ENCODE measurements at places on chromosomes 6 and 20.

- no peak for DNase-seq
Measured at GRCh38 chr6:48325701-48326100, 214.7 kb upstream of the PTCHD4 start.

DNA sequence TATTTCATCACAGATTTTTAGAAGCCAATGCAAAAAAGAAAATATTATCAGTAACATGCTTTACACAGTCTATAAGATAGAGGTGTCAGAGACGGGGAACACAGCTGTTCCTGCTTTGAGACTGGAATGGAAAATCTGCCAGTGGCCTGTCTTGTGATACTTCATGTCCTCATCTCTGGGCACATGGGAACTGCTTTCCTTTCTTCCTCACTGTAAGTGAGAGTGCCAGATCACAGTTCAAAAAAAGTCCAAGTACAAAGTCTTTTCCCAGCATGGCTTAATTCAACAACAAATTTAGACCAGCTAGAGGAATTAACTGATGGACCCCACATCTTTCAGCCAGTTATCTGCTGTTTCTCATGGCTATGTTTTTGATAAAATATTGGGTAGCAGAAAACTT is 490.4 kb downstream of the CDKAL1 start:
- peak; percentile 28 for DNase-seq

GRCh38 chr6:127864701-127865100 is 36.2 kb downstream of the THEMIS start:
- DNase-seq: peak; percentile 16

- no peak for DNase-seq
Measured at GRCh38 chr6:139355172-139355571, 19.3 kb downstream of the CITED2 start.

- no peak for DNase-seq
Measured at GRCh38 chr6:34771727-34772126, 14.4 kb downstream of the SNRPC start.

- DNase-seq: no peak
Measured at GRCh38 chr6:111238464-111239119, 151.3 kb downstream of the SLC16A10 start.

GRCh38 chr6:104187616-104188015 is 672.1 kb downstream of the HACE1 start:
- no peak for DNase-seq

DNA sequence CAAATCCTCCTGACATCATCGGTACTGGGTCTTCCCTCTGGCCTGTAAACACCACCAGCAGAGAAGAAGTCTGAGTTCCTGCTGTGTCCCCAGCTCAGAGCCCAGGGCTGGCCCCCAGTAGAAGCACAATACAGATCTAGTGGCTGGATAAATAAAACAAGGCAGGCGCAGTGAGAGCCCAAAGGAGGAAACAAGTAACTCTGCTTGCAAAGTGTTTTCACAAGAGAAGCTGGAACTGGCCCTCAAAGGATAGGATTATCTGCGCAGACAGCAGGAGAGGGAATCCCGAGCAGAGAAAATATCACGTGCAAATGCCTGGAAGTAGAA is 205.1 kb downstream of the ZDHHC14 start:
- DNase-seq: no peak

- DNase-seq: no peak
Measured at GRCh38 chr20:21523281-21523868, 9.5 kb upstream of the NKX2-2 start.

- no peak for DNase-seq
Measured at GRCh38 chr6:5102267-5102970, 17.3 kb downstream of the PPP1R3G start.

GRCh38 chr6:125367036-125367782 is 65.4 kb upstream of the HDDC2 start:
- no peak for DNase-seq

DNA sequence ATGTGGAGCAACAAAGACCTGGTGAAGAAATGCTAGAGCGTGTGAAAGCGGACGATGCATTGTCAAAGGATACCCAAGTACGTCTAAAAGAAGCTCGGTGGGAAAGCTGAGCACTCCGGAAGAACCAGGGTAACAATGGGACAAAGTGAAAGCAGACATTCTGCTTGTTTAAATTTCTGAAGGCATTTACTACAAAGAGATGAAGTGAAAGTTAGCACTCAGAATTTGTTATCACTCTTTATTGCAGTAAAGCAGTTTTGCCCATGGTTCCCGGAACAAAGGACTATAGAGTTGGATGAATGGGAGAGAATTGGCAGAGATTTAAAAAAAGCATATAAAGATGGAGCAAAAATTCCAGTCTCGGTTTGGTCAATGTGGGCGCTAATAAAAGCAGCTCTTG is 12.8 kb upstream of the IRAK1BP1 start:
- DNase-seq: no peak

DNA sequence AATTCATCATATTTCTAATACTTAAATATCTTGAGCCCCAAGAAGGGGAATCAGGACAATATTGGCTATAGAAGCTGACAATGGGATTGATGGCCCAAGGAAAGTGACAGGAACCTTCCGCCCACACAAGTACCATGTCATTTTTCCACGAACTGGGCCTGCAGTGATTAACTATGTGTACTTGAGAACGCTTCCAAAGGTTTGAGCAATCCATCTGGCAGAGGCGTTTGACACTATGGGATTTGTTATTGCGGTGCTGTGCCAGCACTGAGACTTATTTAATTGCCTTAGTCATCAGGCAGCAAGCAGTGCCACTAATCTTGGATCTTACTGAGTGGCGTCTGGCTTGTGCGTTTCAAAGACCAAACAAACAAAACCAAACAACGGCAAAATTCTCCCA is 135.6 kb upstream of the UST start:
- DNase-seq: no peak

- DNase-seq: no peak
Measured at GRCh38 chr20:17491041-17491440, 40.1 kb downstream of the BFSP1 start.

DNA sequence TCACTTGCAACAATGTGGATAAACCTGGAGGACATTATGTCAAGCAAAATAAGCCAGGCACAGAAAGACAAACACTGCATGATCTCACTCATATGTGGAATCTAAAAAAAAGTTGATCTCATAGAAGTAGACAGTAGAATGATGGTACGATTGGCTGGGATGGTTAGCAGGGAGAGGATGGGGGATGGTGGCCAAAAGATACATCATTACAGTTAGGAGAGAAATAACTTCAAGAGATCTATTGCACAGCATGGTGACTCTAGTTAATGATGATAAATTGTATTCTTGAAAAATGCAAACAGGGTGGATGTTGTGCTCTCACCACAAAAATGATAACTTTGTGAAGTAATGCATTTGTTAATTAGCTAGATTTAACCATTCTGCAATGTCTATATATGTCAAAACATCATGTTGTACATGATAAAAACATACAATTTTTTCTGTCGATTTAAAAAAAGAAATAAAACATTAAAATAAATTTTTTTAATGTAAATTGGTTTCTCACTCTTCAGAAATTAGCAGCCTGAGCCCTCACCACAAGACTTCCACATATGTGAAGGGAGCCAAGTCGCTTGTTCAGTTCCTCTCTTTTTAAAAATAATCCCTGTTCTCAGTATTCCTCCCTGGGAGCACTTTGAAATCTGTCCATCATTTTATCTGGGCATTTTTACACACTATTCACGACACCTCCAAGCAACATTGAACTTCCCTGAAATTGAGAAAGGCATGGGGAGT is 34.2 kb downstream of the PTPRT start:
- no peak for DNase-seq

- DNase-seq: peak; percentile 65
Measured at GRCh38 chr20:35636095-35636494, 20.5 kb downstream of the SPAG4 start.

GRCh38 chr20:57526087-57526884 is 1.3 kb upstream of the CTCFL start:
- DNase-seq: peak; percentile 50

DNA sequence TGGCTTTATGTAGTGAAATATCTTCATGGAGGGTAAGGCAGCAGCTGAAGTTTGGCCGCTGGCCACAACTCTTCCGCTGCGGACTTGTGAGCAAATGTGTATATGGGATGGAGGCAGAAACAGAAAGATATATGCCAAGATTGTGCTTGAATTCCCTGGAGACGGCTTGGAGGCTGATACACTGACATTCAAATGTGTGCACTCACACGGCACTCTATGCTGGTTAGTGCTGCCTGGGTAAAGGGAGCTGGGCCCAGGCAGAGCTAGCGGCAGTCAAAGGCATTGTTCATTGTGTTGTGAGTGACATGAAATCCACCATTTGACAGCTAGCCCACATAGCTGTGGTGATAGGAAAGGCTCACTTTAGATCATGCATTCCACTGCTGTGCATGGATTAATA is 202.7 kb downstream of the CLIC5 start:
- no peak for DNase-seq

- no peak for DNase-seq
Measured at GRCh38 chr6:15293674-15294073, 47.8 kb downstream of the JARID2 start.

DNA sequence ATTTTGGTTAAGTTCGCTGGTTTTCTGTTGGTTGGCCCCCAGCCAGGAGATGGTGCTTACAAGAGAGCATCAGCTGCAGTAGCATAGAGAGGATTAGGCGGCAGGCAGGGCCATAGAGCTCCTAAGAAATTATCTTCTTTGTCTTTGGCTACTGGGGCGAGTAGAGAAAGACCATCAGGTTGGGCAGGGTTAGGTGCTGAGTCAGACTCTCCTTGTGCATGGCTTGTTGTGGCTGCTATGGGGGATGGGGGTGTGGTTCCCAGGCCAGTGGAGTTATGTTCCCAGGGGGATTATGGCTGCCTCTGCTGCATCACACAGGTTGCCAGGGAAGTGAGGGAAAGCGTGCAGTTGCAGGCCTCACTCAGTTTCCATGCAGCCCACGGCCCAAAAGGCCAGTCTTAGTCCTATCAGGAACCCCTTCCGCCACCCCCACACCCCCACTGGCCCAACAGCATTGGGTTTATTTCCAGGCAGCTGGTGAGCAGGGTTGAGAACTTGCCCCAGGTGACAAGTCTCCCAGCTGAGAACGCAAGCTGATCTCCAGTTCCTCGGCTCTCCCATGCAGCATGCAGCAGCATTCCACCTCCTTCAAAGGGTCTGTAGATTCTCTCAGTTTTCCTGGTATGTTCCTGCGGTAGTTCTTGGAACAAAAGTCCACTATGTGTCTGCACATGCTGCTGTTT is 243.7 kb downstream of the UTRN start:
- no peak for DNase-seq

DNA sequence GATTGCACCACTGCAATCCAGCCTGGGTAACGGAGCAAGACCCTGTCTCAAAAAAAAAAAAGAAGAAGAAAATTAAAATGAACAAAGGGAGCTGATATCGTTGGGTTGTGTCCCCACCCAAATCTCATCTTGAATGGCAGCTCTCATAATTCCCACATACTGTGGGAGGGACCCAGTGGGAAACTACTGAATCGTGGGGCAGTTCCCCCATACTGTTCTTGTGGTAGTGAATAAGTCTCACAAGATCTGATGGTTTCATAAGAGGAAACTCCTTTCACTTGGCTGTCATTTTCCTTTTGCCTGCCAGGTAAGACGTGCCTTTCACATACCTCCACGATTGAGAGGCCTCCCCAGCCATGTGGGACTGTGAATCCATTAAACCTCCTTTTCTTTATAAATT is 149.4 kb downstream of the PREX1 start:
- DNase-seq: no peak

GRCh38 chr20:45462711-45463509 is 6.6 kb upstream of the WFDC2 start:
- DNase-seq: no peak

GRCh38 chr20:37262505-37262904 is 891 bp upstream of the GHRH start:
- no peak for DNase-seq

GRCh38 chr20:12207875-12208274 is 290.2 kb downstream of the BTBD3 start:
- peak; percentile 44 for DNase-seq

- DNase-seq: no peak
Measured at GRCh38 chr6:167805349-167806060, 21.2 kb upstream of the AFDN start.

DNA sequence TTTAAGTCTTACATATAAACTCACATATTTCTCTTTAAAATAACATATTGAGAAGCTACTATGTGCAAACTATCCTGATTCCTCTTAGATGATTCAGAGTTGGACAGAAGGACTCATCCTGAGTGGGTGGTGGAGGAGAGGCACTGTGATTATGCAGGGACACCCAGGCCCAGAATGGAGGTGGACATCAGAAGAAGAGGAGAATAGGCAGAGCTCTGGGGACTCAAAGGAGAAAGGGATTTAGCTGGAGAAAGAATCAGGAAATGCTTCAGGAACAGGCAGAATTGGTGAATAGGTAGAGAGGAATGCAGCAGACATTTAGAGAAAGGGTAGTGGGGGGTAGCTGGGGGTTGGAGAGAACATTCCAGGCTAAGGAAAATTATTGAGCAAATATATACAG is 17.4 kb downstream of the RCAN2 start:
- DNase-seq: no peak

DNA sequence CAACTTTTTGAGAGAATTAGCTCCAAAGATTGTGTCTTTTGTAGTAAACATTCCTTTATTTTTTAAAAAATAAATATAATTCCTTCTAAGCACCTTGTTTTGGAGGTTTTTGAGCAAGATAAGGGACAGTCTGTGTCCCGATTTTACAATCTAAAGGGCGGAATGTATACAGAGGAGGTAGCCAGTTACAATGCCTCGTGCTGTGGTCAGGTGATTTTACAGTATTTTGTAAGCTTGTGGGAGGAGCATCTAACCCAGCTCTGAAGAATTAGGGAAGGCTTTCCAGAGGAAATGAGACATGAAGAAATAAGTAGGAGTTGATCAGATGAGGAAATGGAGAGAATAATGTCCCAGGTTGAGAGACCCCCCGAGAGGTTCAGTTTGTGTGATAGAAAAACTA is 1.3 kb downstream of the HINT3 start:
- DNase-seq: peak; percentile 64

GRCh38 chr6:36671687-36672375 is 6.7 kb upstream of the CDKN1A start:
- peak; percentile 27 for DNase-seq

DNA sequence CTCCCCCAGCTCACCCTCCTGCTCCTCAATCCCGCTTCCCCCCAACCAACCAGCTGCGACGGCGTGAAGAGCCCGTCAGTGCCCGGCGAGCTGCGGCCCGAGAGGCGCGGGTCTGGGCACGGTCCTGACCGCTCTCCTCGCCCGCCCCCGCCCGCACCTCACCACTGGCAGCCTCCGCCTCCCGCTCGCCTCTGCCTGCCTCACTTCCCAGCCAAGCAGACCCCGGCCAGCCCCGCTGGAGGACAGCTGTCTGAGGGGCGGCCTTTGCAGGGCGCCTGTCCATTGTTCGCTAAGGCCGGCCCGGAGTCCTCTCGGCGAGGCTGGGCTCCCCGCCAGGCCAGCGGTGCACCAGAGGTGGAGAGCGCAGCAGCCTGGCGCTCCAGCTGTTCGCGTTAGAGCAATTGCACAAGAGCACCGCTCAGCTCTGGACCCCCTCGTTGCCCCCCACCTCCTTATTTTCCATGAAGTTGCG is 1.3 kb downstream of the SOBP start:
- peak; percentile 27 for DNase-seq

GRCh38 chr20:48773837-48774418 is 53.9 kb downstream of the PREX1 start:
- no peak for DNase-seq

- no peak for DNase-seq
Measured at GRCh38 chr20:34579979-34580940, 21.7 kb downstream of the MAP1LC3A start.

Data from HepG2 (cell line).